Head of caudate nucleus (tissue), 42 donors: ENCODE measurements at places on chromosomes 5 and 9.

DNA sequence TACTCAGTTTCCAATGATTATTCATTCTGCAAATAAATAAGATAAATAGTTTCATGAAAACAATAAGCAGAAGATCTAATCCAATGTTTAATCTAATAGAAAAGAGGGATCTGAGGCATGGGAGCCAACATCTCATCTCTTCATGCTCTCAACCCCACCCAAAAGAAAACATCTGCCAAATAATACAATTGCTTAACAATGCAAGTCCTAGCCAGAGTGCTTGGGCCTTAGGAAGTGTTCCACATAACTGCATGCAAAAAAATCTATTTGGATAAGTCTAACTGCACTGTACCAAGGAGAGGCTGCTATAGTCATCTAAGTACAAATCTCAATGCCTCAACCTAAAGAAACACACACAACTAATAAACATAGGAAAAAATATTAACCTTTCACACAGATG lies 606.0 kb downstream of the CDH9 start:
- no peak for DNase-seq

- no peak for DNase-seq
Measured at GRCh38 chr5:146357126-146357525, 18.5 kb downstream of the POU4F3 start.

- no peak for DNase-seq
Measured at GRCh38 chr5:16863469-16863946, 72.6 kb downstream of the MYO10 start.

- DNase-seq: no peak
Measured at GRCh38 chr5:139878093-139878492, 82.5 kb downstream of the PSD2 start.

- no peak for DNase-seq
Measured at GRCh38 chr5:33148076-33148513, 292.7 kb upstream of the TARS1 start.

- no peak for DNase-seq
Measured at GRCh38 chr5:137923856-137924255, 34.6 kb downstream of the PKD2L2 start.

DNA sequence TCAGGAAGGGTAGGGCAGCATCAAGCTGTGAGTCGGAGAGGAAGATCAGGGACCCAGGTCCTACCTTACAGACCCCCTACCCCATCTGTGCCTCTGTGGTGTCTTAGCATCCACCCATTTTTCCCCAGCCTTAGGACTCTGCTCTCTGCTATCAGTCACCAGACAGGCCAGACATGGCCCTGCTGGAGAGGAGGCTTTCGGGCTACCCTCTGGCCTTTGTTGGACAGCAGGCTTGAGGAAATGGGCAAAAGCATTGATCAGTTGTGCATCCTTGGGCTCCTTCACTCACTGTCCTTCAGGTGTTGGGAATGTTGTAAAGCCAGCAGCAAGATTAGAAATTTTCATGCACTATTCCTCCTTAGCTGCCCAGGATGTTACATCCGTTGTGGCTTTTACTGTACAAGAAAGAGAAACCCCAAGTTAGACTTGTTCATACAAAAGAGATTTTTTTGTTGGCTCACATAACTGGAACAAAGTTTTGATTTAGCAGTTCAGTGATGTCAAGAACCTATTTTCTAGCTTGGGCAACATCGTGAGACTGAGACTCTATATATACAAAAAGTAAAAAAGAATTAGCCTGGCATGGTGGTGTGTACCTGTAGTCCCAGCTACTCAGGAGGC lies 17.4 kb upstream of the TNFAIP8 start:
- no peak for DNase-seq

DNA sequence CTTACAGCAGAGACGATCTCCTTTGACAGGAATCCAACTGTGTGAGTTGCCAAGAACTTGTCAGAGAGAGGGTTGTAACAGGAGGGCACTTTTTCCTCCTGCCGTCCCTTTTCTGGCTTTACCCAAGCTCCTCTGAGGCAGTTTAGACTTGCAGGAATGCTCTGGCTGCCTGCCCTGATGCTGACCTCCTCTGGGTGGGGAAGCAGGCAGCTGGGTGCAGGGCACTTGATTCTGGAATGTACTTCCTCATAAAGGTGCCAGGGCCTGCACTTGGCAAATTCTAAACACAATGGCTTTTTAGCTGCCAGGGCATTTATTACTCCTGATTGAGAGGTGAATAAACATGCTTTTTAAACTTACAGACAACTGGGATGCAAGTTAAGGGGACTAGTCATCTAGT lies 190.4 kb downstream of the EPB41L4A start:
- DNase-seq: no peak

GRCh38 chr9:135978642-135979546 lies 17.7 kb upstream of the UBAC1 start:
- DNase-seq: peak; percentile 36

- no peak for DNase-seq
Measured at GRCh38 chr5:66697796-66698564, 101.8 kb downstream of the MAST4 start.

DNA sequence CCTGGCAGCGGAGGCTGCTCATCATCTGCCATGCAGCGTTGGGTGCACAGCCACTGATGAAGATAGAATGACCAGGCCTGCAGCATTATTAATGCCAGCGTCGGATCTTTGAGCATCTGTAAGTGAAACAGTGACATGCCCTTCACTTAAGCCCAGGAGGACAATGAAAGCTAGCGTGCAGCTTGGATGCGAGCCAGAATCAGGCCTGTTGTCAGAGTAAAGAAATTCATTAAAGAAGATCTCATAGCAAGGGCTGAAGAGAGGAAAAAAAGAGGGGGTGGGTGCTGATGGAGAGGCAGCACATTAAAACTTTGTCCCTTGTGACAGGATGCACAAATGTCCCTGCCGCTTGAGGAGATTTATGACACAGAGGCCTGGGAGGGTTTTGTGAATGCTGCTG lies 186.1 kb upstream of the MAST4 start:
- no peak for DNase-seq

- no peak for DNase-seq
Measured at GRCh38 chr9:104091708-104092107, 2.4 kb upstream of the SMC2 start.

DNA sequence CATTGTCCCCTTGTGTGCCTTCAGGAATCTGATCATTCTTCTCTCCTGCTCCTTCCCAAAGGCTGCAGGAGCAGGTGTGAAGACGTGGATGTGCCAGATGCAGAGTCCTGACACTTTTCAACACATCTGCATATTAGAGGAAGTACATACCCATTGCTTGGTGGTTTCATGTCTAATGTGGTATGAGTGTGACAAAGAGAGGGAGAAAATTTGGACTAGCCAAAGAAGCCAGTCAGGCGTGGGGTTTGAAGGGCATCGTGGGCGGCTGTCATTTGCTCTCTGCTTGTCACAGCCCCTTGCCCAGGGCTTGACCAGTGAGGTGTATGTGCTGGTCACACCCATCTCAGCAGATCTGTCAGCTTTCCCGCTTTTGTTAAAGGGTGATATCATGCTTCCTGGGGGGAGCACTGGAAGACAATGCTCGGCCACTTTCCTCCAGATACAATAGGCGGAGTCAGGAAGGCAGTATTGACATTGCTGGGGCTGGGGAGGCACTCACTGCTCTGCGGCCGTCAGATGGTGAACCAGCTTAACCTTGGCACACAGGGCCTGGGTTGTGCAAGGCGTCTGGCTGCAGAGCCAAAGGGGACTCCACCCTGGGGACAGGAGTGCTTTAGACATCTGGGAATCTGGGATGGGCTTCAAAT lies 8.6 kb downstream of the TEK start:
- no peak for DNase-seq

- DNase-seq: no peak
Measured at GRCh38 chr9:78712903-78713613, 416.1 kb downstream of the PSAT1 start.

DNA sequence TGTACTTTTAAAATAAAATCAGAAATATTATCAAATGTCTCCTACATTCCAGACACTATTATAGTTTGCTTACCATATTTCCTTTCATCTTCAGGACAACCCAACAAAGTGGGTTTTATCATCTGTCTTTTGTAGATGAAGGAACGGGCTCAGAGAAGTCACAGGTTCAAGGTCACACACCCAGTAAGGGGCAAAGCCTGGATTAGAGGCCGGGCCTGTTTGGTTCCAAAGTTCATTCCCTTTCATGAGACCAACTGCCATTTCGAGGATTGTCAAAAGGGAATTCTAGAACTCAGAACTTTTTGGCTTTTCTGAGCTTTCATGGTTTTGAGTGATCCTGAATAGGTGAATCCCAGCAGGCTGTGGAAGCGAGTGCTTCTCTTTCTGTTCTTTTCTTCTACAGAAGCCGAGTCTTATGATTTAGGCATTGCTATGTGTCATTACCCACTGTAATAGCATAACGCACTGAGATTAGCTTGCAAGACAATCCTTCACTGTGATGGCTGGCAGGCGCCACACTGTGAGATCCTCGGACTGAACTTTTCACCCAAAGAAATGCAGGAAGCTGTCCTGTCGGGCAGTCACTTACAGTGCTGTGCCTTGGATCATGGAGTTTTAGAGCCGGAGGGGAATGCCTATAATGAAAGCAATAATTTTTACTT lies 43.8 kb upstream of the ANKH start:
- DNase-seq: no peak

DNA sequence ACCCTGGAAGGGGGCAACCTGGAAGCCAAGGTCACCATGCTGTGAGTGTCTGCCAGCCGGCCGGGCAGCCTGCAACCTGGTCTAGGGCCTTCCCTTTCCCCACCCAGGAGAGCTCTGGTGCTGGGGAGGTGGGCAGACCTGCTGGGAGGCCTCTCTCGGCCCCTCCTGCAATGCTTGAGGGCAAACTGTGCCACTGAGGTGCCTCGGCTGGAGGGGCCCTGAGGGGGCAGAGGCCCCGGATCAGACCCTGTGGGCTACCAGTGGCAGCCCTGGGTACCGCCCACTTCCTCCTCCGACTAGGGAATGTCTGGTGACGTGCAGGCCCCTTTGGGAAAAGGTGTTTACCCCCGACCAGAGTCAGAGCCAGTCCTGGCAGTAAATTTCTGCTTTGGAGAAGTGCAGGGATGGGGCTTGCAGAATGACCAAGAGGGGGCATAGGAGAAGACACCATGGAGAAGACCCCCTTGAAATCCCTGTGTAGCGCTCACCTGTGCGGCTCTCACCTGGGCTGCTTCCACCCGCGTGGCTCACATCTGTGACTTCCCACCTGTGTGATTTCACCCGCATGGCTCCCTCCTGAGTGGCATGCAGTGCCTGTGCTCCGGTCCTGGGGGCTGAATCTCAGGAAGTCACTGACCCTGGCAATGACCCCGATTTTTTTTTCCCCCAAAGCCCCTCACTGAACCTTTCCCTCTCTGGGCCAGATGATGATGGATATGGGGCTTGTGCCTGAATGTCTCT lies 1.1 kb downstream of the LCN1 start:
- DNase-seq: no peak

DNA sequence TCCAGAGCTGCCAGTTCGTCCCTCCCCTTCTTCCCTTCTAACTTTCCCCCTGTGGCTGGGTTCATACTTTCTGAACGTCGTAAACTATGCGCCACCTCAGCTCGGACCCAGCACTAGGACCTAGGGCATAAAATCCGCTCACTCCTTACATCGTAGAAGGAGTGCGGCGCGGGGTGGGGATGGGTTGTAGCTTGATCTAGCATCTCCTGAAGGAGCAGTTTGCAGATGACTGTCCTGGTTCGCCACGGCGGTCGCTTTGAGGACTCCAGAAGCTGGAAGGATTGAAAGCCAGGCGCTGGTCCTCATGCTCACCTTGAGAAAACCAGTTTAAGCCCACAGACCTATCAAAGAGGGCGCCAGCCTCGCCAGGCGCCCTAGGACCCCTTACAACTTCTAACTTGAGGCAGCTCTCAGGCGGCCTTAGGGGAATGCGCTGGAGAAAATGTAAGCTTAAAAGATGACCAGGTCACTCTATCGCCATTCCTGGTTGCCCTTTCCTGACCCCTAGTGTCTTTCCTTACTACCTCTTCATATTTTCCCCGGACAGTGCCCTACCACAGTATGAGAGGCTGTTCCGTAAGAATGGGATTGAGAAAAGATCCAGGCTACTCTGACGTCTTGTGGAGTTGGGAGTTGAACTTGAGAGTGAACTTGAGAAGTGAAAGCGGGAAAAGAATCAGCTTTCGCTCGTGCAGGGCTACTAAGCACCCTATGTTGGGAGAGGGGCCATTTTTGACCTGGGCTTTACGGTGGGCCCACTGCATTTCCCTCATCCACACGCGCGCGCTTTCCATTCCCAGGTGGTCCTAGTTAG lies 2.8 kb downstream of the RORB start:
- peak; percentile 4 for DNase-seq
